Activated naive CD8-positive, alpha-beta T cell treated with anti-CD3 and anti-CD28 coated beads, Interleukin-2, amount 50 U/mL, for 24 hours (primary cell): ENCODE measurements at places on chromosomes 11 and 22.

DNA sequence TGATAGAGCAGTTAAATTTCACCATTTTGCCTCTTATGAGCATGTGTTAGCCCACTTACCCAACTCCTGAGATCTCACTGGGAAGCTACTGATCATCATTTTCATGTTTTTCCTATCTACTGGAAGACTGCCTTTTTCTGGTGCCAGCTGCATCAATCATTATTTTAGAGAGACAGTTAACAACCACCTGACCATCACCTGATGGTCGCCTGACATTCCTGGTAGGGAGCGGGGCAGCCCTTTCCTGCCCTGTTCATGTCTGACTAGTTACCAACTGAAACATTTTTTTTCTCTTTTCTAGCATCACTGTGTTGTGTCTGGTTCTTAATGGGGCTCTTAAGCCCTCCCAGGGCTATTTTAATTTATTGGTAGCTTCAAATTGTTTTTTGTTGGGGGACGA, 20.2 kb upstream of the PATL1 start:
- no peak for DNase-seq
- no peaks in the 10 kb centered on the region for H3K36me3 ChIP-seq
- no peaks in the 10 kb centered on the region for H3K4me1 ChIP-seq
- no peak overlapping the region for H3K4me3 ChIP-seq
- H3K27me3 ChIP-seq, result peaks cover 43% of the 10 kb centered on the region

- no peaks in the 10 kb centered on the region for H3K36me3 ChIP-seq
- no peak overlapping the region for H3K27ac ChIP-seq
- peaks cover 1% of the 10 kb centered on the region for H3K27me3 ChIP-seq
Observed at GRCh38 chr22:16970446-16970845, 37.6 kb downstream of the GAB4 start.

GRCh38 chr11:69957849-69958248, 120.3 kb upstream of the ANO1 start:
- no peaks in the 10 kb centered on the region for H3K4me1 ChIP-seq
- H3K27ac ChIP-seq, result no peak overlapping the region
- H3K4me3 ChIP-seq, result no peak overlapping the region
- peaks cover 2% of the 10 kb centered on the region for H3K27me3 ChIP-seq

GRCh38 chr22:46369716-46370583, 34.4 kb downstream of the TRMU start:
- no peak overlapping the region for H3K27ac ChIP-seq
- H3K27me3 ChIP-seq, result peaks cover 6% of the 10 kb centered on the region
- DNase-seq, result no peak
- peaks cover 34% of the 10 kb centered on the region for H3K4me1 ChIP-seq
- no peaks in the 10 kb centered on the region for H3K36me3 ChIP-seq

- H3K4me1 ChIP-seq, result peaks cover 38% of the 10 kb centered on the region
- peaks cover 10% of the 10 kb centered on the region for H3K36me3 ChIP-seq
- H3K27ac ChIP-seq, result peak overlapping the region; percentile 72
- H3K27me3 ChIP-seq, result no peaks in the 10 kb centered on the region
- DNase-seq, result no peak
Observed at GRCh38 chr22:41411021-41411851, 29.5 kb downstream of the TEF start.
